Hematopoietic multipotent progenitor cell (in vitro differentiated cells): ENCODE measurements at places on chromosomes 11 and 22. TPM values are rescaled to one million over a fixed set of nuclear protein-coding genes. Genes with fewer than 3 reads are reported as not detected.

DNA sequence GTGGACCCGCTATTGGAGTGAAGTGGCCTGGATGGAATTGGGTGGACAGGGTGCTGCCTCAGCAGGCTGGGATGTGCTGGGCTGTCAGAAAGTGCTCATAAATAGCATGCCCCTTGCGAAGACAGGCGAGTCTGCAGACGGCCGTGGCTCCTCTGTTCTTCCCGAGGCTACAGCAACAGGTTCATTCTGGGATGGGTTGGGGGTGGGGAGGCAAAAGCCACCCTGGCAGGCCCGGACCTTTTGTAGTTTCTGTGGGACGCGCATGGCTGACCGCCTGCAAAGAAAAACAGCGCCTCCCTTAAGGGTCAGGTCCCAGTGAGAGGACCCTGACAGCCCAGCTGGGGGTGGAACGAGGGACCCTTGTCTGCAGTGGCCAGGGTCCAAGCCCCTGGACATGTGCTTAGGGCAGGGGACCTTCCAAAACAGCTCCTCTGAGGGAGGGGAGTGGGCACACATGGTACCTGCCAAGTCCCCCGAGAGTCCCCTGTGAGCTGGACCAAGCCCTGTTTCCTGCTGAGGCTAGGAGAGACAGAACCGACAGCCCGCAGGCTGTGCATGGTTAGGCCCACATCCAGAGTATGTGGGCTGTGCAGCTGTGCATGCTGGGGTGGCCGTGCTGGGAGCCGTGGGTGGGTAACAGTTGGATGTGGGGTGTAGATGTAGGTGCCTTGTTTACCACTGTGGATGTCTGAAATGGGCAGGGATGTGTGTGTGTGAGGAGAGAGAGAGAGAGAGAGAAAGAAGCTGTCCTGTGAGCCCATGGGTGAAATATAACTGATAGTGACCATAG lies at the start of gene CRYBB3:
TSS of gene CRYBB3 (plus strand) at position 128 of the 790 bp plus-strand sequence. CDS start 1,539 bp downstream, outside the sequence.
- no peak for DNase-seq

DNA sequence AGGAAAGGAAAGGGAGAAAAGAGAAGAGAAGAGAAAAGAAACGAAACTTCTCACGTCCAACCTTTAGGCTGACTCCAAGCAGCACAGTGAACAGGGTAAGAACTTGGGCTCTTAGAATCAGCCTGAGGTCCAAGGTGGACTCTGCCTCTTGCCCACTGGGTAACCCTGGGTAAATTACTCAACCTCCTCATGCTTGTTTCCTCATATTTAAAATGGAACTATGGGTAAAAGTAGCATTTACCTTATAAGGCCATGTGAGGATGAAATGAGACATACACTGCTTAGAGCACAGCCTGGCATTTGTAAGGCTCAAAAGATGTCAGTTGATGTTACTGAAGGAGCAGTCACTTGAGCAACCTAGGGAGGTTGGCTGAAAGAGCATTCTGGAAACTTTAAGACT lies 107.9 kb downstream of the C11orf58 start:
- no peak for DNase-seq

Gene OR51B5
- 0.81 TPM for total RNA-seq

DNA sequence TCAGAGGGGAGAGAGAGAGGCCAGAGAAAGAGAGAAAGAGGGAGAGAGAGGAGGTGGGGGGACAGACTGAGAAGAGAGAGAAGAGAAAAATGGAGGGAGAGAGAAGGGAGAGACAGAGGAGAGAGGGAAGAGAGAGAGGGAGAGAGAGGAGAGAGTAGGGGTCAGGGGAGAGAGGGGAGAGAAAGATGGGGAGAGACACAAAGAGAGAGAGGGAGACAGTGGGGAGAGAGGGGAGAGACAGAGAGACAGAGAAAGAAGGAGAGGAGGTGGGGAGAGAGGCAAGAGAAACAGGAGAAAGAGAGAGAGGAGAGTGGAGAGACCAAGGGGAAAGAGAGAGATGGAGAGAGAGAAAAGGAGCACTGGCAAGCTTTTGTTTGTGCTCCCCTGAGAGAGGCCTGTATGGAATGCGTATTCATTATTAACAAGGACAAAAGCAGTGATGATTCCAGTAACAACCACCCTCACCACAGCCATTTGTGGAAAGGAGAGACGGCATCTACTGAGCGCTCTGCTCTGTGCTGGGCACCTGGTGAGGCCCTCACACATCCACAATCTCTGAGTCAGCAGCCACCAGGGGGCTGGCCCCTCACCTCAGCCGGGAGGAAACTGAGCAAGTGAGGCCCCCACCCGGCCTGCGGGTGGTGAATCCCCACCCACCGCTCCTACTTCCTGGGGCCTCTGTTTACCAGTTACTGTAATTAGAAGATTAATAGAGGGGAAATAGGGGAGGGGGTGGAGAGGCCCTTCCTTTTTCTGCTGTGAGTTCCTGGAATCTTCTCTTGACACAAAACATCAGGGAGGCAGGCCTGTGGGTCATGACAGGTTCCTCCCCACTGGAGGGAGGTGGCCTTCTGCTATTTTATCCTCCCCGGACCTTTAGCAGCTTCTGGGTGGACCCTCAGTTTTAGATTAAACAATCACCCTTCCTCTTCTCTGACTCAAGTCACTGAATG lies 14.6 kb upstream of the MIAT start:
- no peak for DNase-seq

DNA sequence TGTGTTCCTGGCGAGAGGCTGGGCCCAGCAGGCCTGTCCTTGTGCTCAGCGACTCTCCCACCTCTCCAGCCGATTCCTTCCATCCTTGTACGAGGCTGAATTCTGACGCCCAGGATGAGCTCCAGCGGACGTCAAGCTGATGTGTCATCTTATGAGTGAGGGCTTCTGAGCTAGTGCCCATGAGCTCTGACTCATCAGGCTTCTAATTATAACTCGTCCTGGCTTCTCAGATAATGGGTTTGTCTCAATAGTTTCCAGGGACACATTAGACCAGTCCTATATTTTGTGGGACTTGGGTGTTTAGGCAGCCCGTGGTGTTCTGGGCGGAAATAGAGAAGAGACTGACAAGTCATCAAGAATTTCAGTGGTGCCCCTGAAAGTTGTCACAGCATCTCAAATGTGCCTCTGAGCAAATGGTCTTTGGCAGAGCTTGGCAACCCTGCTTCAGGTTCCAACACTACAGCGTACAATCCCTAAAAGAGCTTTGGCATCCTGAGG lies 108.2 kb upstream of the CD44 start:
- no peak for DNase-seq

DNA sequence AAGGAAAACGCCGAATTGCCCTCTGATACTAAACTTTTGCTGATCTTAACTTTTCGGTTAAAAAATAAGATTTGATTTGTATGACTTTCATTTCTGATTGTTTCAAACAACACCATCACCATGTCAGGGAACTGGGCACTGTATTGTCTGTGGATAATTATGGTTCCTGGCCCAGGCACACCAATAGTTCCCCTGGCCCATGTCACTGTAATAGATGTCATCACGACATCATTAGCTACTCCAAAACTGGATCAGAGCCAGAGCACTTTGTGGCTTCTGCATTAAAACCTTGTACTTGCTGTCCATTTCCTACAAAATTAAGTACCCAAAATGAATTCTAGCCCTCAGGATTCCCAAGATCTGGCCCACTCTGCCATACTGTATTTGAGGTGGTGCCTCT lies 119.5 kb upstream of the NARS2 start:
- no peak for DNase-seq

Gene FAT3
- total RNA-seq, result 0.54 TPM

GRCh38 chr11:108635106-108635505 lies 29.8 kb upstream of the DDX10 start:
- DNase-seq, result no peak

Gene PANX2
- 6.5 TPM for total RNA-seq
